GF-D8 (cell line): ENCODE measurements at places on chromosomes 4 and X.
A peak's percentile ranks its signal among the peaks of the same experiment; 100 is the strongest.

DNA sequence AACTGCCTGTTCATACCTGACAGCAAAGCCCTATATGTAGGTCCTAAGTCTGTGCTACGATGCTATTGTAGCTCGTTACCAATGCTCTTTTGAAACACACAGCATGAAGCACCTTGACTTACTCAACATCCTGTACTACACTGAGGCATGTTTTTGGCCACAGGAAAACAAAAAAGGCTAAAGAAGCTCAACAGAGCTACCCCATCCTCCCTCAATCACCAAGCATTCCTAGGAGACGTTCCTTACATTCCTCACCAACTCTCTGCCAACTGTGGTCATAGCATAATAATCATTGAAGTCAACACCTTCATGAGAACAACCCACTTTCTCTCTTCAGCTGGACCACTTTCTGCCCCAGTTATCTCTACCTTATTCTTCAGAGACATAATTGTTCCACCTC is 73.7 kb upstream of the SLC25A43 start:
- DNase-seq: no peak

DNA sequence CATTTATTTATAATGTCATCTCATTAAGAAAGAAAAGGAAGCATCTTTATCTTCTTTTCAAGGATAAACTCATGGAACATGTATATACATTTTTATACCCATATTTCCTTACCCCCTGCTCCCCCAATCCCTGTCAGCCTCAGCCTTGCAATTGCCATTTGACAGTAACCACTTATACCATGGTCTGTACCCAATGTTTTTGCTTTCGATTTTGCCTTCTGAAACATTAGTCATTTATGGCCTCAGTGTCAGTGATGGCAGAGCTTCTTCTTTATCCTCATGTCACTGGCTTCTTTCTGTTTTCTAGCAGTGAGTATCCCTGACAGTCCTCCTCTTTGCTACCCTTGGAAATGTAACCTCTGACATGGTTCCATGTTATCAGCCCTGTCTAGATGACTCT is 228.4 kb downstream of the SPRY1 start:
- DNase-seq: no peak

GRCh38 chr4:8380511-8381415 is 59.8 kb downstream of the ACOX3 start:
- DNase-seq: no peak

DNA sequence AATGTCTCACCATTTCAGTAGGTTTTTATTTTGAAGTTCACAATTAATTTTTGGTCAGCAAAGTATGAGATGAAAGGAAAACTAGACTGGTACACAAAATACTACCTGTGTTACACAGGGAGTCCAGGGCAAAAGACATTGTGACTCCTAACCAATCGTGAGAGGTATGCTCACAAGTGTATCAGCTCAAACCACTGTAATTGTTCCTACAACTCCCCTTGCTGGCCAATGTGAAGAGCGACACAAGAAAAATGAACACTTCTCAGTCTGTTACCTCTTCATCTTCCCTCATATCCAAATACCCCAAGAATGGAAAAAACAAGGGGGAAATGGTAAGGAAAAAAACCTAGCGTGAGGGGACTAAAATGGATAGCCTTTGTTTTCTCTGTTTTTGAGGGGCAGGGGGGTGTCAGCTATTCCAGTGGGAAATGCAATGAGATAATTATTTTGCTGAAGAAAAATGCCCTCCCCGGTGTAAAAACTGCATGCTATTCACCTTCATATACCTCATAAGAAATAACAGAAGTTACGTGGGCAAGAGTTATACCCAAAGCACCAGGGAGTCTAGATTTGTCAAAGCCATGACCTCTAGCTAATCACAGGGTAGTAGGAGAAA is 30.6 kb upstream of the NSUN7 start:
- DNase-seq: peak; percentile 27

GRCh38 chr4:8702020-8702495 is 109.5 kb downstream of the CPZ start:
- DNase-seq: no peak

- no peak for DNase-seq
These were observed 118.9 kb downstream of the SLC10A6 start for GRCh38 chr4:86730310-86730709.

DNA sequence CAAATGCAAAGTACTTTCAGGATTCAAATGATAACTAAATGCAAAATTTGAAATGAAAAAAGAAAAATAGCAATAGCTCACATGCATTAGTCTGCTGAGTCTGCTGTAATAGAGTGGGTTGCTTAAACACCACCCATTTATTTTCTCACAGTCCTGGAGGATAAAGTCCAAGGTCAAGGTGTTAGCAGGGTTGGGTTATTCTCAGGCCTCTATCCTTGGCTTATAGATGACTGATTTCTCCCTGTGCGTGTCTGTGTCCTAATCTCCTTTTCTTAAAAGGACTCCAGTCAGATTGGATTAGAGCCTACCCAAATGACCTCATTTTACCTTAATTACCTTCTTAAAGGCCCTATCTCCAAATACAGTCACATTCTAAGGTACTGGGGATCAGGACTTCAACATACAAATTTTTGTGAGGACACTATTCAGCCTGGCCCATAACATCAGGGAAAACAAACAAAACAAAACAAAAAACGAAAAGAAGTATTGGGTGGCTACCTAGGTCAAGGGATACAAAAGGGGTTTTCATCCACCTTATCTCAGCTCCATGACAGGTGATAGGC is 6.3 kb upstream of the TBL1X start:
- no peak for DNase-seq

GRCh38 chrX:22300130-22300529 is 27.4 kb downstream of the CBLL2 start:
- DNase-seq: no peak

GRCh38 chr4:132124624-132124974 is 1024.5 kb upstream of the PCDH10 start:
- DNase-seq: no peak

DNA sequence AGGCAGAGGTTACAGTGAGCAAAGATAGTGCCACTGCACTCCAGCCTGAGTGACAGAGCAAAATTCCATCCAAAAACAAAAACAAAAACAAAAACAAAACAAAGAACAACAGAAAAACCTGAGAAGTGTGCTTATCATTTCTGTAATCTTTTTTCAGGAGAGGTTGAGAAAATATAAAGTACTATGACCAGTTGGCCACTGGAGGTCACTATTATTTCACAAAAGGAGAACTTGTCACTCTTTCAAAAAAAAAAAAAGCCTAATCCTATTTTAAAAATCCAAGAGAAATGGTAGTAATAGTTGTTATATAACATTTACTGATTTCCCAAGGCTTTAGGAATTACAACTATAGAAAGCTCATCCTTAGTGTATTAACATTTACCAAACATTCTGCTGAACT is 24.9 kb upstream of the RNF150 start:
- DNase-seq: no peak

GRCh38 chr4:74329307-74329706 is 21.0 kb downstream of the EPGN start:
- no peak for DNase-seq

DNA sequence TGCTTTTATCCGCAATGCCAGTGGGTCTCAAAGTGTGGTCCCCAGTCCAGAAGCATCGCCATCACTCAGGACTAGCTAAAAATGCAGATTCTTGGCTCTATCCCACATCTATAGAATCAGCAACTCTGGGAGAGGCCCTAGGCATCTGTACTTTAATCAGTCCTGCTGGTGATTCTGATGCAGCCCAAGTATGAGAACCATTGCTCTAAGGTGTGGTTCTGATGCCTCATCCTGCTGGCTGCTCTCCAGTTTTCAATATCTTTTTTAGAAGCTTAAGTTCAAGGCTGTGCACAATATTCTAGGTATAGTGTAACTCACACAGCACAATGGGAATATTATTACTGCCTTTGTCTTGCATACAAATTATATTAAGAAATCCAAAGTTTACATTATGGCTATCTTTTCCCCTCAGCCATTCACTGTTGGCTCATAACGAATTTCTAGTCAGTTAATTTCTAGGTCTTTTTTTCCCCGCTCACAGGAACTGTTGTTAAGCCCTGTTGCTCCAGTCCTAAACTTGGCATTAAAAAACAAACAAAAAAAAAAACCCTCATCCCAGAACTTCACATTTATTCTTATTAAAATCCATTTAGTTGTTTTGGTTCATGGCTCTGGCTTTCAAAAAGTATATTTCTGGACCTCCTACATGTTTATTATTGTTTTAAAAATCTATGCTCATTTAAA is 109.1 kb downstream of the PHEX start:
- DNase-seq: no peak

DNA sequence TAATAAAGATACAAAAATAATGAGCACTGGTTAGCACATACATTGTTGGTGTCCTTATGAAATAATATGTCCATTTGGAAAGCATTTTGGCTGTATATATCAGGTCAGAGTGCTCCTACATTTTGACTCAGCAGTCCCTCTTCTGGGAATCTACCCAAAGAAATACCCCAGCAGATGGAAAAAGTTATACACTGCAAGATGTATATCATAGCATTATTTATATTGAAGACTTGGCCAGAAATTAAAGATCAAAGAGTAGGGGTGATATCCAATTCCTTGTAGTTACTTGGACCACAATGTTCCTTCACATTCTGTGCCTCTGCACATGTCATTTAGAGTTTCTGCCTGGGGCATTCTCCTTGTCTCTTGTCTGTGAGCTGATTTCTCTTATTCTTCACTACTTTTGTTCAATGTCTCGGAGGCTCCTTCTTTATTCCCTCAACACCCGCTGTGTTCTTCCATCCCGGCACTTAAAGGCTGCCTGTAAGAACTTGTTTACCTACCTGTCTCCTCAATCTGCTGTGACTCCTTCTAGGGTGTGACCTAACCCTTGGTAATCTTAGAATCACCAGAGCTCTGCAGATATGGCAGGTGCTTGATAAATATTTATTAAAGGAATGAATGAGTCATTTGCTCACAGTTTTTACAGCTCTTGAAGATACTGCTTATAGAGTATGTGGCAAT is 3.1 kb upstream of the TSPAN5 start:
- no peak for DNase-seq

- DNase-seq: no peak
These were observed 163.5 kb upstream of the UGT8 start for GRCh38 chr4:114435116-114435515.

GRCh38 chr4:106079616-106080015 is 184.3 kb downstream of the NPNT start:
- no peak for DNase-seq

DNA sequence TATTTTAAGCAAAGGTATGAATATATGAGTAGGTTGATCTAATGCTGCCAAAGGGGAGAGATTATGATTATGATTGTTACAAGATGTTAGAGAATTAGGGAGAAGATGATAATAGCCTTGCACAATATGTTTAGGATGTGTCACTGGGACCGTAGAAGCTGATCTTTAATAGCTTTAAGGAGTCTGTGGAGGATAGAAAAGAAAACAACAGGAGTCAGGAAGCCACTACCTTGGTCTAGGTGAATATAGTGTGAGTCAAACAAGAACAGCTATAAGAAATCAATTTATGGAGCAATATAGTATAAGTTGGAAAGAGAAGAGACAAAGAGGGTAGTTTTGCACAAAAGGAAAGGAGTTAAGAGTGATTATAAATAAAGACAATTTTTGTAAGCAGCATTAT is 232.7 kb downstream of the FSTL5 start:
- DNase-seq: no peak

DNA sequence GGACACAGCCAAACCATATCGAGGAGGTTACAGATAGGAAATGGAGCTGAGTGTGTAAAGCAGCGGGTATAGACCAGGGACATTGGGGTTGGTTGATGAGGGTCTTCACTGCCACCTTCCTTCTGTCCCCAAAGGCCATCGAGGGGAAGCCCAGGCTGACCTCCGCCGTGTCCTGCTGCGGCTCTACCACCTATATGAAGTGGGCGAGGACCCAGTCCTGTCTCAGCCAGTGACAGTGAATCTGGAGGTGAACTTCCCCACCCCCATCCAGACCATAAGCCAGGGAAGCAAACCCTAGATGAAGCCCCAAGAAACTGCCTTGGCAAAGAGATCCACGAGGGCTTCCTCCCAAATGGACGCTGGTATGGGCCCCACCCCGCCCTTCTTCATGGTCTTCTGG is 23.2 kb upstream of the MRFAP1 start:
- DNase-seq: no peak

DNA sequence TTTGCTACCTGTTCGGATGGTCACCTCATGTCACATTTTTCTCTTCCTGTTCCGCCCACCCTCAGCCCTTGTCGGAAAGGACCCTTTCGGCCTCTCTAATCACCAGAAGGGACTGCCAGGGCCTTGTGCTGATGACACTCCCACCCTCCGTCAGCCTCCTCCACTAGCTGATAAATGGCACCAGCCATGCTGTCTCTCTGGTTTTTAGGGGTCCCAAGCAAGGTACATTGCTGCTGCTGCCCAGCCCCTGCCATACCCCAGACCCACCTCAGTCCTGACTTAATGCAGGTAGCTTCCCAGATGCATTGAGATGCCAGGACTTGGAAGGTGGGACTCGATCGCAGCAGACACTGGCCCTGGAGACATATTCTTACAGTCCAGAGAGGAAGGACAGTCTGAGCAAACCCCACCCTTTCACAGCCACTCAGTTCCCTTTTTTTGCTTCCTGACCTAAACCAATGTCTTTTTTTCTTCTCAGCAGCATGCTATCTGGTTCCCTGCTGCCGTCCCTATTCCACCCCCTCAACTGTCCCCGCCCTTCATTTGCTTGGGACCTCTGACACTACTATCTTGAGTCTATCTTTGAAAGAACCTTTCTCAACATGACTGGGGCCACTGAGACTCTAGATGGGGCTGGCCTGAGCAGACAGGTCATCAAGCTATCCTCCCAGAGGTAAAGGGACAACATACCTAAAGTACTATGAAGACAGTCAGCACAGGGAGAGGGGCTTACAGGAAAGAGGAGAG is at the start of gene BTK:
BTK (minus strand) TSS at position 397 of the 747 bp plus-strand sequence. CDS start 10,907 bp downstream, outside the sequence.
- DNase-seq: peak; percentile 77

GRCh38 chrX:19539665-19540064 is 24.4 kb upstream of the MAP3K15 start:
- no peak for DNase-seq

DNA sequence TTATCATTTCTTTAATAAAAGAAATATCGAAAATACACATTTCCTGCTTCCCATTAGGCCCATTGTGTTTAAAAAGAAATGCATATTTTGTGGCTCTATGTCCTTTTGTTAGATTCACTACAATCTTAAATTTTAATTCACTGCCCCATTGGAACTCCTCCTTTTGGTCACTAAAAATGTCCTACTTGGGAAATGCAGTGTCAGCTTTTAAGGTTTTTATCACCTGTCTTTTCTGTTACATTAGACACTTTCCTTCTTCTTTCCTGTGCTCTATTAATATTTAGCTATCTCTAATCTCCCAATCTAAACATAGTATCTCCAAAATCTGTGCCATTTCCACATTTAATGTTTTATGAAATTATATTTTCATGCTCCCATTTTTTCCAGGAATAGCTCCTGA is 164.9 kb upstream of the SPOCK3 start:
- DNase-seq: no peak
